ENCODE measurements at places on chromosomes 6 and 20. TPM values are rescaled to one million over a fixed set of nuclear protein-coding genes. Genes with fewer than 3 reads are reported as not detected.

The OTOR gene
- not detected for total RNA-seq

The SNRNP48 gene
- total RNA-seq, result 9.1 TPM

The USP49 gene
- 1.1 TPM for total RNA-seq

The RUNX2 gene
- 1.3 TPM for total RNA-seq

The LIN28B gene
- total RNA-seq, result 1.8 TPM
